ENCODE measurements at places on chromosomes 16 and 17.
A peak's percentile ranks its signal among the peaks of the same experiment; 100 is the strongest.

- DNase-seq, result no peak
These were observed 5.0 kb downstream of the MFSD11 start for GRCh38 chr17:76742958-76743357.

DNA sequence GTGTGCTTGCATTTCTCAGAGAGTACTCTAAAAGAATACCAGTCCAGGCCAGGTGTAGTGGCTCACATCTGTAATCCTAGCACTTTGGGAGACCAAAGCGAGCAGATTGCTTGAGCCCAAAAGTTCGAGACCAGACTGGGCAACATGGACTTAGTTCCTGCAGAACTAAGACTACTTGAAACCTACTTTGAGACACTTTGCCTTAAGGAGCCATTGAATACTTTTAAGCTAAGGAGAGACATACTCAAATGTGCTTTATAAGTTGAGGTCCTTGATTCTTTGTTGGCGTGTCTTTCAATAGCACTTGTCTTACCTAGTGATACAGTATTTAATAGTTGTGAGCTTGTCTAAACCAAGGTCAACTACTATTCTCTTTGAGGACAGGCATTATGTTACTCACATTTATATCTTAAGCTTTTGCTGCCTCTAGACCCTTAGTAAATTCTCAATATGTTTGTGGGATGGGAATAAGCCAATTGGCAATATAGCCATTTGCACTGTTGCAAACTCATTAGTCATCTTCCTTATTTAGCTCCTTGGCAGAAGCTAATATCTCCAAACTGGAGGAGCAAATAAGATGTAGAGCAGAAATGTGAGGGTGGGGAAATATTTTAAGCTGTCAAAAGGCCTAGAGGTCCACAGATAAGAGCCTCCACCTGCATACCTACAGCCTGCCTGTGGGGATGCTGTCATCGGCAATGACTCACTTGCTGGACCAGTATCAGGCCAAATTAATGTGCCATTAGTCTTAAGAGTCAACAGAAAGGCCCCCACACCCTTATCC, 16.3 kb downstream of the SCPEP1 start:
- DNase-seq, result no peak

DNA sequence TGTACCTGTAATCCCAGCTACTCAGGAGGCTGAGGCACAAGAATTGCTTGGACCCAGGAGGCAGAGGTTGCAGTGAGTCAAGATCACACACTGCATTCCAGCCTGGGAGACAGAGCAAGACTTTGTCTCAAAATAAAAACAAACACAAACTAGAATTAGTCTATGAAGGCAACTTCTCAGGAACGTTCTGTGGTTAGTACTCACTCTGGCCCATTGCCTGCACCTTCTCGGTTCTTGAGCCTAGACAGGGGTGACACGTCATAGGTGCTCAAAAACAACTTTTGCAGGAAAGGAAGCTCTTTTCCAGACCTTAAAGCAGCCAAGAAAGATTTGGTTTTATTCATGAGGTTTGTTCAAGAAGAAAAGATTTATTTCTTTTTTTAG, 22.3 kb upstream of the CNOT1 start:
- no peak for DNase-seq

DNA sequence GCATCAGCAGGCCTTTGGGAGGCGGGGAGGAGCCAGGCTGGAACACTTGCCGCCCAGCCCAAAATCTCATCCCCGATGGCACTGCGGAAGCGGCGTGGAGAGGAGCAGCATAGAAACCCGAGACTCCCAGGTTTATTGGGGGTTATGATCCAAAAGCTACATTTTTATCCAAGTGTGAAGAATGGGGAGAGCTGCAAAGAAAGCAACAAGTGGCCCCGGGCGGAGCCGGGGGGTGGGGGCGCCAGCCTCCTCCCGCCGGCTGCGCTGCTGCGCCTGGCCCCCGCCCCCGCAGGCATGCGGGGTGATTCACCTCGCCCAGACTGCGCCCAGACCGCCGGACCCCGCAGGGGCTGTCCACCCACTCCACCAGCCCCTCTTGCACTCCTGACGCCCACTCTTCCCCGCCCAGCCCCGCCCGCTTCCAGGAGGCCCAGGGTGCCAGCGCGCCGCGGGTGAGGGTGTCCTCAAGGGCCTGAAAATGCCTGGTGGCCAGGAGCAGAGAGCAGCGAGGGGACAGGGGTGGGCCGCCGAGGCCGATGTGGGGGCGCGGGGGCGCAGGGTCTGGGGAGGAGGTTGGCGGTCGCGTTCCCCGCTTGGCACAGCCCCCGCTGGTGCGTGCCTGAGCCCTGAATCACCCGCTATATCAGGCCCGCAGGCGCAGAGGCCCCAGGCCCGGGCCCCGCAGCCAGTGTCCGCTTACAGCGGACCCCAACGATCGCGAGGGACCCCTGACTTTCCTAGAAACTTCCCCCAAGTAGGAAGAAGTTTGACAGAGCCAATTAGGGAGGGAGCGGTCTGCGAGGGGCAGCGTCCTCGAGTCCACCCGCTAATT, 1.3 kb downstream of the CAVIN1 start:
- DNase-seq, result no peak

- no peak for DNase-seq
These were observed 37.0 kb downstream of the NDEL1 start for GRCh38 chr17:8472663-8473062.

DNA sequence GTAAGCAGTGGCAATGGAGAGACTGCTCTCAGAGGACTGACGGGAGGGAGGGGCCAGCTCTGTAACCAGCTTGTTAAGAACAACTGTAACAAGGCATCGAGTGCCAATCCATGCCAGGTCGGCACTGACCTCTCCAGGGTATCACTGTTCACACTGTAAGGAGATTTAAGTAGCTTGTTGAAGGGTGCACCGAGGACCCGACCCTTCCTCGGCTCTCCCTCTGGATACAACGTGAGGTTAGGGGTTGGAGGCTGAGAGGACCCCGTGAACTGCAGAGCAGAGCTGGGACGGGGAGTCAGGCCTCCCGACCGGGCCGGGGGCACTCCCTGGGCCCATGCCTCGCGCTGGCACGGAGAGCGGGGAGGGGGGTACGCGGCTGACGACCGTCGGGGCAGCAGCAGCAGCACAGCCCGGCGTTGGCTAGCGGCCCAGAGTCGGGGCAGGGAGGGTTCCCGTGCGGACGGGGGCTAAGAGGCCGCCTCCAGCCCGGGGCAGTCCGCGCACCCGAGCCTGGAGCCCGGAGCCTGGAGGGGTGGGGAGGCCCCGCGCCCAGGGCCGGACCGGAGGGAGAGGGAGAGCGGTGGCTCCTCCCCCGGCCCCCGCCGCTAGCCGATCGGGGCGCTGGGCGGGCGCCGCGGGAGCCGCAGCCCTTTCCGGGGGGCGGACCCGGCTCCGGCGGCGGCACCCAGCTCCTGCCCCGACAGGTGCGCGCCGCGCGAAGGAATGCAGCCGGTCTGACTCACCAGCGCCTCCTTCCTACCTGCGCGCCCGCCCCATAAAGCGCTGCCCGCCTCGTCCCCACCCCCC, at the start of gene ITGB4:
Gene ITGB4 (plus strand): TSS at position 804 of the 807 bp plus-strand sequence. CDS start 3,245 bp downstream, outside the sequence.
- DNase-seq, result peak; percentile 50

DNA sequence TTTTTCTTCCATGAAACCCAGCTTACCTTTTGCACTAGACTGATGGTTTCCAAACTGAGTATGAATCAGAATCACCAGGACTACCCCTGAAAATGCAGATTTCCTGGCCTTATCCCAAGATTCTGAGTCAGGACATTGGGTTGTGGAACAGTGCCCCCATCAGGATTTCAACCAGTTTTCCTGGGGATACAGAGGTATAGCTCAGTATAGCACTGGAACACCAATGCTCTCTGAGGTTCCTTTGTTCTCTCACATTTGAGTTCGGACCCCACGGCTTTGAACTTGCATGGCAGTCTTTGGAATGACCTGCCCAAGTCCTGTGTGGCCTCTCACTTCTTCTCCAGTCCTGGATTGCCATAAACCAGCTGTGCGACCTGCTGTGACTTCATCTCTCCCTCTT, 12.8 kb upstream of the CCL8 start:
- no peak for DNase-seq

DNA sequence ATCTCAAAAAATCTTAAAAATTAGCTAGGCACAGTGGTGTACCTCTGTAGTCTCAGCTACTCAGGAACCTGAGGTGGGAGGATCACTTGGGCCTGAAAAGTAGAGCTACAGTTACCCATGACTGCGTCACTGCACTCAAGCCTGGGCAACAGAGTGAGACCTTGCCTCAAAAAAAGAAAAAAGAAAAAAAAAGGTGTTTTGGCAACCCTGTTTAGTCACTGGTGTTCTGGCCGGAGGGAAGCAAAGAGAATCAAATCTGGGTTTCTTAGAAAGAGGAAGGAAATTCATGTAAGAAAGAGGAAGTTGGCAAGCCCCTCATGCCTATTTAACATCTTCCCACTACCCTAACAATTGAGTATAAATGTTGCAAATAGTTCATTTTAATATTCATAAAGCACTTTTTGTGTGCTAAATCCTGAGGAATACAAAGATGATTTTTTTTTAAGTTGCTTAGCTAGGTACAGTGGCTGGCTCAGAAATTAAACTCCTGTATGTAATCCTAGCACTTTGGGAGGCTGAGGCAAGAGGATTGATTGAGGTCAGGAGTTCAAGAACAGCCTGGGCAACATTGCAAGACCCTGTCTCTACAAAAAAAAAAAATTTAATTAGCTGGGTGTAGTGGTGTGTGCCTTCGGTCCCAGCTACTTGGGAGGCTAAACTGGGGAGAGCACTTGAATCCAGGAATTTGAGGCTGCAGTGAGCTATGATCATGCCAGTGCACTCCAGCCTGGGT, 6.5 kb upstream of the USP32 start:
- DNase-seq, result no peak

GRCh38 chr16:502179-502943, 25.2 kb upstream of the CAPN15 start:
- DNase-seq, result no peak

GRCh38 chr17:16878084-16878483, 93.8 kb downstream of the TNFRSF13B start:
- DNase-seq, result no peak

- no peak for DNase-seq
These were observed 858 bp upstream of the SMARCE1 start for GRCh38 chr17:40648384-40648968.

- DNase-seq, result no peak
These were observed 192.3 kb downstream of the HS3ST3A1 start for GRCh38 chr17:13409455-13409854.

- no peak for DNase-seq
These were observed 1108.5 kb upstream of the EEF2KMT start for GRCh38 chr16:6206080-6206479.

Data from 8988T (cell line).